ENCODE measurements at places on chromosomes 2 and 18.

GRCh38 chr2:188117706-188118105 is 174.0 kb upstream of the GULP1 start:
- DNase-seq, result no peak

- DNase-seq, result peak; percentile 28
Measured at GRCh38 chr2:102421890-102422759, 835 bp upstream of the IL18RAP start.

GRCh38 chr18:35479911-35480586 is 17.7 kb downstream of the INO80C start:
- no peak for DNase-seq

- DNase-seq, result no peak
Measured at GRCh38 chr2:85277416-85278158, 50.2 kb downstream of the TGOLN2 start.

DNA sequence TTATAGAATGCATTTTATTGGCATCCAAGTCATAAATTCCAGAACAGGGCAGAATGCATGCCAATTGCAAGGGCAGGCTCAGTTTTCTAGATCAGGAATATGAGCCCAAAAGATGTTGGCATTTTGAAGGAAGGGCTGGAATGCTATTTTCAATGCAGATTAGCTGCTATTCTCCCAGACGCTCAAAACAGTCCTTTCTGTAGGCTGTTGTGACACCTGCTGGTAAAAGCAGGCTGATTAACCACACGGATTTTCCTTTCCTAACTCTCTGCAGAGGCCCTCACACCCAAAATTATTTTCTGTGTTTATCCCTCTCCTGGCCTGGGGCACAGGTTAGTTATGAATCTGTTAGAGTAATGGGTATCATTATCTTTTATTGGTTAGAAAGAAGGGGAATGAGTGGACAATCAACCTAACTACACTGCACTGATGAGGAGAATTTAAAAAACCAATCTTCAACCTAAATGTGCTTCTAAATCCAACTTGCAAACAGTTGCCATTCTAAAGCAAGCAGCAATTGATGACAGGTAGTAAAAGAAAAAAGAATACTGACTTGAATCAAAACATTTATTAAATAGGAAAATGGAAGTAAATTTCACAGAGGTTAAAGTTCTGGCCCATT is 94.0 kb downstream of the PLA2R1 start:
- DNase-seq, result peak; percentile 6

GRCh38 chr2:121558329-121558728 is 27.6 kb downstream of the RNU4ATAC start:
- DNase-seq, result no peak

GRCh38 chr2:16709769-16710168 is 44.1 kb upstream of the CYRIA start:
- no peak for DNase-seq

DNA sequence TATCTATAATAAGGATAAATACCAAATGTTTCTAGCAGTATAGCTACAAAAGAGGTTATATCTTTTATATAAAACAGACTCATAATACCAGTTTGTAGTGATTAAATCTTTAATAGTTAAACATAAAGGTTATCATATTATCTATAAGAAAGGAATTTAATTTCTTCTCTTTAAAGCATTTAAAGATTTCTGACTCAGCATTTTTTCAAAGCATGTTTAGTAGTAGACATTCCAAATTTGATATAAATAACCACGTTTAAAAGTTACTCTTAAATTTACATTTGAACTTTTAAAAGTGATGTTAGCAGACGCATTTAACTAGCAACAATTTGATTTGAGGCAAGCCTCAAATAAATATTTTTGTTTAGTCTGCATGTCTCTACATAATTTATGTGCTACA is 1508.0 kb upstream of the NXPH2 start:
- no peak for DNase-seq

GRCh38 chr2:39494784-39495251 is 57.7 kb upstream of the MAP4K3 start:
- no peak for DNase-seq

DNA sequence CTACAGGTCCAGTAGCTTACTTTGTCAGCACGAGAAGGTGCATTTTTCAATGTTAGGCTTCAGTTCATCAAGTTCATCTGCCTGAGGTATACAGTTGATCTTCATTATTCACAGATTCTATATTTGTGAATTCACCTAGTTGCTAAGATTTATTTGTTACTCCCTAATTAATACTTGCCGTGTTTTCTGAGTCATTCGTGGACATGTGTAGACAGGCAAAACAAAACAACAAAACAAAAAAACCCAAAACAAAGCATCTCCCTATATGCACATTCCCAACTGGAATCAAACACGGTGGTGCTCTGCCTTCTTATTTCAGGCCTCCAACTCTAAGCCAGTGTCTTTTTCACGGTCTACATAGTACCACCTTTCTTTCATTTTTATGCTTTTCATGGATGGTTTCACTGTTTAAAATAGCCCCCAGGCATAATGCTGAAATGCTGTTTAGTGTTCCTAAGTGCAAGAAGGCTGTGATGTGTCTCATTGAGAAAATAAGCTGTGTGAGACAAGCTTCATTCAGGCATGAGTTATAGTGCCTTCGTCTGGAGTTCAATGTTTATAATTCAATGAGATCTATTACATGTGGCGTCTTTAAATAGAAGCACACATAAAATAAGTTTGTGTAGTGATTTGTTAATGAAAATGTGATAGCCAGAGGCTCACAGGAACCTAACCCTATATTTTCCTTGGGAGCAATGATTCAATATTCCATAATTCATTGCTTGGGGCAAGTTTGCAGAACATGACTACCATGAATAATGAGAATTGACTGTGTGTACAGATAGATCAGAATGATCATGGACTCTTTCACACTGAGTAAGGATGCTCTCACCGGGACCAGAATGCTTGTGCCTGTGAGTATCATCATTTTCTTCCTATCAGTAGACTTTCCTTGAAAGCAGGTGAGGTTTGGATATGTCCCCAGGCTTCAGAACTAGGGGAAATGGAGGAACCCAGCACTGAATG is 24.6 kb downstream of the ITGB6 start:
- no peak for DNase-seq

DNA sequence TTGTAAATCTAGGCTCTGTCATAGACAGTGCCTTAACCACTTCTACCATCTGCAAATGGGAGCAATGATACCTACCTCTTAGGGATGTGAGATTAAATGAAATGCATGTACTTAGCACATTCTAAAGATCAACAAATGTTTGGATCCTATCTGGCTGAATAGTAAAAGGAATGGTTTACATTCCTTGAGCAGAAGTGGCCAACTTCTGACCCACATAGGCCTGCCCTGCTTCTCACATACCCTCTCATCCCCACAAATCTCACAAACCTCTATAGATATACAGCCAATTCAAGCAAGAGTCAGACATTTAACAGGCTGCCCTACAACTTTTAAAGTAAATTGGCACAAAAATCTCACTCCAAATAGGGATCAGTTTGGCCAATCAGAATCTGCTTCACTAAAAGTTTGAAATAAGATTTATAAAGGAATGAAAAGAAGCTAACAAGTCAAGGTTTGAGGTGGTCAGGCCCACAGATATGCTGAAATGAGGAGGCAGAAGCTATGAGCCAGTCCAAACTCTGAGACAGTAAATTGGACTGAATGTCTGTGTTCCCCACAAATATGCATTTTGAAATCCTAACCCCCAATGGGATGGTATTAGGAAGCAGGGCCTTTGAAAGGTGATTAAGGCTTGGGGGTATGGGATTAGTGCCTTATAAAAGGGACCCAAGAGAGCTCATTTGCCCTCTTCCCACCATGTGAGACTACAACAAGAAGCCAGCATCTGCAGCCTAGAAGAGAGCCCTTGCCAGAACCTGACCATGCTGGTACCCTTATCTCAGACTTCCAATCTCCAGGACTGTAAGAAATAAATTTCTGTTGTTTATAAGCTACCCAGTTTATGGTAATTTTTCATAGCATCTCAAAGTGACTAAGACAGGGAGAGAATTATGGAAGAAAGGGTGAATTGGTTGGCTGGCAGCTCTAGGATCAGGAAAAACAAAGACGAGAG is 227.8 kb upstream of the RBMS1 start:
- no peak for DNase-seq

DNA sequence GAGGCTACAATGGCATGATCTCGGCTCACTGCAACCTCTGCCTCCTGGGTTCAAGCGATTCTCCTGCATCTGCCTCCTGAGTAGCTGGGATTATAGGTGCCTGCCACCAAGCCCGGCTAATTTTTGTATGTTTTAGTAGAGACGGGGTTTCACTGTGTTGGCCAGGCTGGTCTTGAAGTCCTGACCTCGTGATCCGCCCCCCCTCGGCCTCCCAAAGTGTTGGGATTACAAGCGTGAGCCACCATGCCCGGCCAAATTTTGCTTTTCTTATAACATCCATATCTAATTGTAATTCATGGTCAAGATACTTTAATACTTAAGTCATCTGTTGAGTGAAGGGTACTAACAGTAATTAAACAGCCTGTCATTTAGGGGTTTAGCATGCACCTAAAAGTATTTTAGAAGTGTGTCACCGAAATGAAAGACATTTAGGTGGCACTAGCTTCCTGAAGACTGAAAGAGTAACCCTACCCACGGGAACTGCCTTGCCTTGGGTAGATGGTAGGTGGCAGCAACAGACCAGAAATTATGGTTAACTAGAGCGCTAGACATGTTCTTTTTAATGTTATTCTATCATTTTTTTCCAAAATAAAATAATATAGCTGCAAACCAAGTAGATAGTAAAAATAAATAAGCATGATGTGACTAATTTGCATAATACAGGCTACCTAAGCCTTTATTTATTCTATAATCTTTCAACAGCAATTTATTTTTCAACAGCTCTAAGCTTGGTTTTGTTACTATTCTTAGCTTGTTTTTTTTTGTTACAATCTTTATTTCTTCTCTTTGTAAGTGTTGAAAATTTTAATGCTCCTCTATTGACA is 8.6 kb upstream of the ACYP2 start:
- peak; percentile 36 for DNase-seq

DNA sequence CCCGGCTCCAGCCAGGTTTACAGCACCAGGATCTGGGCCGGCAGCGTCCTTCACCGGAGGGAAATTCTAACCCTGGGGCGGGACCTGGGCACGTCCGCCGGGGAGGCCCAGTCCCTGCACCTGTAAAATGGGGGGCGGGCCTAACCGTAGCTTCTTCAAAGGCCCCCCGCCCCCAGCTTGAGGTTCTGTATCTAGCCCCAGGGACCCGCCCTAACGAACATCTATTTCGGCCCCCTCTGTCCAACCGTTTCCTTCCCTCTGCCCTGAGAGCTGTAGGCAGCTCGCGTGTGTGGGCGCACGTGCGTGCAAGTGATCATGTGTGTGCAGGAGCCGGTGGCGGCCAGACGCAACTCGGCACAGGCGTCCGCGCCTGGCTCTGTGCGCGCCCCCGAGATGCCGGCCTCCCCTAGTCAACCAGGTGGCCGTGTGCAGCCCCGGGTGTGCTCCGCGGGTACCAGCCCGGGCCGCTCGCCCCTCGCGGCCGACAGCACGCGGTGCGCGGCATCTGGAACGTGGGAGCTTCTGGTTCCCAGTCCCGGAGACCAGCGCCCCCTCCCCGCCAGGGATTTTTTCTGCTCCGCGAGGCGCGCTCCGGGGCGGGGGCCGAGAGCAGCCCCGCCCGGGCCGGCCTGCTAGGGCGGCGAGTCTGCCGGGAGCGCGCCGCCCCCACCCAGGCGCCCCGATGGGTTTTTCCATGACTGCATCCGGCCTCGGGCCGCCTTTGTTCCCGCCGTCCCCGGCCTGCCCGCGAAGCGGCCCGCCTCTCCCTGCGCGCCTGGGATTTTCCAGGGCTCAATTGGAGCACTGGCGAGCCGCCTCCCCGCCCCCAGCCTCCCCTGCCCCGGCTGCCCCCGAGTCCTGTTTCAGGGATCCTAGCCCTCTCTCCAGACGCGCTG is 21.2 kb downstream of the TEX44 start:
- DNase-seq, result peak; percentile 40

GRCh38 chr2:122506620-122507019 is 751.2 kb downstream of the TSN start:
- no peak for DNase-seq

DNA sequence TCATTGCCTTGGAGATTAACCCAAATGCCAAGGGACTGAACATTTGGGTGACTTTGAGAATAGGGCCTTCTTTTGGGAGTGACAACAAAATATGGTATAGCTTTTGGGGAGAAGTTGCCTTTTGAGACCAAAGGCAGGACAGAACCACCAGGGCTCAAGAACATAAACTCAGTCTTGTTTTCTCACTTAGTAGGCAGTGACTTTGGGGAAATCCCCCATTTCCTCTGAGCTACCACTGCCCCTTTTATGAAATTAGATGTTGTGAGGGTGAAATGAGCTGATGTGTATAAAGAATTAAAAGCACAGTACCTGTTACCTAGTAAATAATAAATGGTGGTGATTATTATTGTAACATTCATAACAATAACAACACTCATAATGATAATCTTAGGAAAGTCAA is 36.5 kb downstream of the GPD2 start:
- peak; percentile 44 for DNase-seq

GRCh38 chr2:197247083-197247482 is 63.5 kb downstream of the ANKRD44 start:
- no peak for DNase-seq

GRCh38 chr2:216866515-216867095 is 6.7 kb upstream of the TNP1 start:
- DNase-seq, result peak; percentile 12

DNA sequence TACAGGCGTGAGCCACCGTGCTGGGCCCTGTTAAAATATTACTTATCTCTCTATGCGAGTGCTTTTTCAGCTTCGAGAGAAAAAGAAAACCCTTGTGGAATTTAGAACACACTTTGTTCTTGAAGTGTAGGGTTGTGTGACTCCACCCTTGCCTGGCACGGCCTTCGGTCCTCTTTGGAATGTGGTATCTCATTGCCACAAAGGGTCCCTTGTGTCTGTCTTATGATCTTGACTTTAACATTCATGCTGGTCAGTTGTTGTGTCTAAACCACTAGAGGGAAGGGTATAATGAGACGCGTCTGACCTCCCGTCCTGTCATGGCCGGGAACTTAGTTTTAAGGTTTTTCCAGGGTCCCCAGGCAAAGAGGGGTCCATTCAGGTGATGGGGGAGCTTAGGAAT is 246.4 kb downstream of the VAPA start:
- no peak for DNase-seq

- DNase-seq, result no peak
Measured at GRCh38 chr2:221495731-221496130, 76.4 kb downstream of the EPHA4 start.

DNA sequence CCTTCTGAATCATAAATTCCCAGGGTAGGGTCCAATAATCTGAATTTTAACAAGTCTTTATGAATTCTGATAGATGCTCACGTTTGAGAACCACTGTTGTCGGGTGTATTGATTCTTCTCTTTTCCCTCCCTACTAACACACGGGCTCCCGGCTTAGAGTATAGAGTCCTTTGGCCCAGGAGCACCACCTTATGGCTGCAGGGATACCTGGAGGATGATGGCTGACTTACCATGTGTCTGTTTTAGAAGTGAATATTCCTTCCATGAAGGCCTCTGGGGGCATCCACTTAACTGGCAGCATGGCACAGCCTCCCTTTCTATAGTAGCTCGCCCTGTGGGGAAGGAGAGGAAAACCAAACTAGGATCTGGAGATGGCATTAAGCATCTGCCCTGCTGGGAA is 91.7 kb downstream of the CLIP4 start:
- DNase-seq, result no peak

- no peak for DNase-seq
Measured at GRCh38 chr2:135785032-135785431, 43.4 kb downstream of the UBXN4 start.

GRCh38 chr2:132560562-132560961 is 109.4 kb downstream of the LYPD1 start:
- no peak for DNase-seq

- no peak for DNase-seq
Measured at GRCh38 chr2:9975328-9975727, 23.8 kb downstream of the GRHL1 start.

Measured in T-helper 1 cell (primary cell).